ENCODE measurements at places on chromosomes 2 and 18.

- DNase-seq: no peak
Measured at GRCh38 chr2:33660416-33661123, 61.5 kb upstream of the FAM98A start.

DNA sequence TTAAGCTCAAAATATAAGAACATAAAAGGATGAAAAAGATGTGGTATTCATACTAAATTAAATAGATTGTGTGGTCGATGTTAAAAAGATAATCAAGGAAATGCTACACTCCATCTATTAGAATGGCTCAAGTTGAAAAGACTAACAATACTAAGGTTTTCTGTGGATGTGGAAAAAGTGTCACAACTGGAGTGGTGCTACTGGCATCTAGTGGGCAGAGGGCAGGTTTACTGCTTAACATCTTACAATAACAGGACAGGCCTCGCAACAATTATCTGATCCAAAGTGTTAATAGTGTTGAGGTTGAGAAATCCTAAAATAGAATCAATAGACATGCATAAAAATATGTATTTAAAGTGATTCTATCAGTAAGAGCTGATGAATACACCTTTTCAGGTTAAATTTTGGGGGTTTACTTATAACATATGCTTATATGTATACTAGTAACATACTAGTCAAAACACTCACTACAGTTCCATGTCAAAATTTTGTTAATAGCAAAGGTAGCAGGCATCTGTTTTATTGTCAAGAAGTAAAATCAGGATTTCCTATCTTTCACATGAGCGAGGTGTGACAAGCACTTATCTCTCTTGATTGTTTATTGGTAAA is 91.5 kb upstream of the TMEFF2 start:
- peak; percentile 51 for DNase-seq

- DNase-seq: no peak
Measured at GRCh38 chr2:140064243-140064642, 1284.1 kb upstream of the NXPH2 start.

- DNase-seq: no peak
Measured at GRCh38 chr2:205686056-205686782, 3.9 kb downstream of the NRP2 start.

- no peak for DNase-seq
Measured at GRCh38 chr2:230949966-230950873, 25.2 kb upstream of the GPR55 start.

DNA sequence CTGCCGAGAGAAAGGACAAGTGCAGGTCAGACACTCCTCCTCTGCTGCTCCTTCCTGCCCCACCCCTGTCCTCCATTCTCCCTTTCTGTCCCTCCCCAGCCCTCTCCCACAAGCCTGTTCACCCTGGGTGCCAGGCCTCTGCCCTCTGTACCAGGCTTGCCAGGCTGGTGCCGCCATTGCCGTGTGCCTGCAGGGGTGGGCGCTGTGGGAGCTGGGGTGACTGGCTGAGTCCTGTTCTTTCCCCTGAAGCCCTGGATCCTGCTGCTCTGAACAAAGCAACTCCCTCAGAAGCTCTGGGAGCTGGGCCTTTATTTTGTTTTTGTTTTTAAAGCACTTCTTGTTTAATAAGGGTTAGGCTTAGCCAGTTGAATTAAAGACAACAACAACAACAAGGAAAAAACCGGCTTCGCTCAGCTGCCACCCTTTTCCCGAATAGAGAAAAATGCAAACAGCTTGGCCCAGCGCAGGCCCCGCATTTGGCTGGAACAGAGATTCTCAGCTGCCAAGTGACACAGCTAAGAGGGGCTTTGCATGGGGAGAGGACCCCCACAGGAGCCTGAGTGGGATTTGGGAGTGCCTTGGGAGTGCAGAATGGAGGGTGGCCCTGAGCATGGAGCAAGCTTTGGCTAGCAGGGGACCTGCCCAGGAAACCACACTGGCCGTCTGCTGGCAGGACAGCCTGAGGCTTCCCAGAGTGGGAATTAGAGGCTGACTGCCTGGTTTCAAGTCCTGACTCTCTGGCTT is 9.1 kb downstream of the PCARE start:
- no peak for DNase-seq

- no peak for DNase-seq
Measured at GRCh38 chr2:54723996-54724559, 616 bp downstream of the EML6 start.

GRCh38 chr2:10964052-10964790 is 52.5 kb downstream of the KCNF1 start:
- no peak for DNase-seq

GRCh38 chr2:47414682-47415458 is 11.9 kb downstream of the MSH2 start:
- no peak for DNase-seq

DNA sequence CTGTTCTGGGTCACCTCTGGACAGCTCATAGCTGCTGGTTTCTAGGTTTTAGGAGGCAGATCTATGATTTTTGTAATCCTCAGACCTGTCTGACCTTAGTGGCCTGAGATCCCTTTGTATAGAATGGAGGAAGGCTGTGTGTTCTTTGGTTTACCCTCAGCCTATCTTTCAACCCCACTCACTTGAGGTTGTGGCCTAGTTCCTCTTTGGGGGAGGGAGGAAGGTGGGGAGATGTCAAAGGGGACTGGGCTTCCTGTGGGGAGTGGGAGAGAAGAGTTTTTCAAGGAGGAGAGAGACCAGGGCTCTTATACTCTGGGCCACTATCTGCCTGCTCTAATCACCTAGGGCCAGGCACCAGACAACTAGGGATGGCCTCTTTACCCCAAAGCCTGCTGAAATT is 28.5 kb downstream of the SEMA4F start:
- DNase-seq: no peak

DNA sequence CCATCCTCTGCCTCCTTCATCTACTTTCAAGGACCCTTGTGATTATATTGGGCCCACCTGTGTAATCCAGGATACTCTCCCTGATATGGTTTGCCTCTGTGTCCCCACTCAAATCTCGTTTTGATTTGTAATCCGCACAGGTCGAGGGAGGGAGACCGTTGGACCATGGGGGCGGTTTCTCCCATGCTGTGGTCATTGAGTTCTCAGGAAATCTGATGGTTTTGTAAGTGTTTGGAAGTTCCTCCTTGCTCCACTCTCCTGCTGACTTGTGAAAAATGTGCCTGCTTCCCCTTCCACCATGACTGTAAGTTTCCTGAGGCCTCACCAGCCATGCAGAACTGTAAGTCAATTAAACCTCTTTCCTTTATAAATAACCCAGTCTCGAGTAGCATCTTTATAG is 42.0 kb upstream of the EML6 start:
- no peak for DNase-seq

DNA sequence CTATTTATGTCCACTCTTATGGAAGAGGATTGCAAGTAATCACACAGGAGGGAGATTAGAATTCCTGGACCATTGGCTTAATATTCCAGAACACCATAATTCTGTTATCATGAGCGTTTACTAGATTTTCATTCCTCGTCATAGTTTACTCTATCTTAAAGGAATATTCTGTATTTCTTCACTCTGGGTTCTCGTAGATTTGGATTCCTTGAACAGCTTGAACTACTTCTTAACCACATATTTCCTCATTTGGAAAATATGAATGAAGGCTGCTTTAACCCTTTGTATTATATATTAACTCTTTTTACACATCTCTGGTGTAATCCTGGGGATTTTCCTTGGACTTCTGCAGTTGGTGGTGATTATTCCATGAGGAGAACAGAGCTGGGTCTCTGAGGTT is 46.3 kb upstream of the CCBE1 start:
- DNase-seq: no peak

- peak; percentile 24 for DNase-seq
Measured at GRCh38 chr2:171878481-171878993, 15.5 kb downstream of the SLC25A12 start.

GRCh38 chr2:45105050-45105582 is 95.9 kb upstream of the SIX2 start:
- DNase-seq: no peak

- no peak for DNase-seq
Measured at GRCh38 chr2:84175340-84175739, 283.7 kb downstream of the SUCLG1 start.
